HEK293T (cell line): ENCODE measurements at places on chromosomes 11 and 22.

GRCh38 chr22:31871480-31871879, 72.9 kb upstream of the YWHAH start:
- DNase-seq = no peak

GRCh38 chr11:2699185-2699530, 636 bp downstream of the KCNQ1OT1 start:
- DNase-seq = peak; percentile 22

GRCh38 chr22:20224256-20224626, 43.9 kb downstream of the RTN4R start:
- no peak for DNase-seq

DNA sequence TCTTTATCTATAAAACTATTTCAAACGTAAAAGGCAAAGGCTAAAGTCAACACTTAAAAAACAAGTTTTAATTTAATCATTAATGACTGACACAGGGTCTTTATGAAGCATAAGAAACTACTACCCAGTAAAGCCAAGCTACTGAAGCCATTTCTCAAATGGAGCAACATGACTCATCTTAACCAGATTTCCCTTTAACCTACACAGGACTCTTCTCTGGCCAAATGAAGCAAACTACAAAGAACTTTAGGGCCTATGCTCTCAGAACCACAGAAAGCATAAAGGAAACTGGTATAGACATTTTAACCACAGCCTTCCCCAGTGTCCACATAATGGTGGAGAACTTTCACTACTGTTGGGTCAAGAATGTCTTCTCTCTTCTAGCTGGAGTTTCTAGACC, 34.7 kb downstream of the ALG9 start:
- no peak for DNase-seq

DNA sequence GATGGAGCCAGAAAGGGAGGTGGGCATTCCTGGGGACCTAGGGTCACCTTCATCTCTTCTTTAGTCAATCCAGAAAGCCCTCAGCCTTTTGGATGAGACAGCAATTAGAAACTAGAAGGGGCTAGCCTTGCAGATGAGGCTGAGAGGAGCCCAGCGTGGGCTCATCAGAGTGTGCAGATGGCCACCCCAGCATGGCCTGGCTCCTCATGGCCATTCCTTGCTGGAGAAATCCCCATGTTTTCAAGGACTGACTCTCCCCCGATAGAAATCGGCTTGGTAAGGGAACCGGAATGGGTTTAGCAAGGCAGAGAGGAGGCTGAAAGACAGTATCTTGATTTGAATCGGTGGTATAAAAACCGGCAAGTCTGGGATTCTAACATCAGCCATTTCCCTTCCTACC, 274.6 kb downstream of the BUD13 start:
- no peak for DNase-seq

DNA sequence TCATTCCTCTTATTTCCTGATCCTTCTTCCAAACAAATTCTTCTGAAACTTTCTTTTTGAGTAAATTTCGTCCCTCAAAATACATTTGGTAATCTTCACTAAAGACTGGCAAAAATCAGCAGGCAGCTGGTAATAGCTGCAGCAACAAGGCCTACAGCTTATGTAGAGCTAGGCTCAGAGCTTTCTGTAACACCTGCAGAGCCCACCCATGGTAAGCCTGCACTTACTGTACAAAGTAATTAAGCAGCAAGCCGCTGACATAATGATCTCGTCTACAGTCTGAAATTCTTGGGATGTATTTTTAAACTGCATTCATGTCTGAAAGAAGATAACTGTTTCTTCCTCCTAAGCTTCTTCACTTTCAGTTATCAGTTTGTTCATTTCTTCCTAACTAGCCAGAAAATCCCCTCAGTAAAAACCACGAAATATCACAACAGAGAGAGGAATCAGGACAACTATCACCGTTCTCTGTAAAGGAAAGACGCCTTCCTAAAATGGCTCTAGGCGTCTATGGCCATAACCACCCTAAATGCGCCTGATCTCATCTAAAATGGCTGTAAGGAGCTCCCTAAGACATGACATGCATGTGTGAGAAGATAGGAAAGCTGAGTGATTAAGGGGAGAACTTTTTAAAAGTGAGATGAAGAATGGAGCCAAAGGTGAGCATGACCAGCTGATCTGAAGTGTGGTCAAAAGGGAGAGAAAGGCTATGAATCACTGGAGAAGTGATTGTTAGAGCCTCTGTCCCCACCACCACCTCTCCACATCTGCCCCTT, 56.2 kb downstream of the DENND5A start:
- DNase-seq = no peak

- DNase-seq = no peak
Measured at GRCh38 chr11:8068605-8069221, 12.3 kb upstream of the TUB start.

- no peak for DNase-seq
Measured at GRCh38 chr11:85423316-85423715, 203.8 kb downstream of the DLG2 start.

DNA sequence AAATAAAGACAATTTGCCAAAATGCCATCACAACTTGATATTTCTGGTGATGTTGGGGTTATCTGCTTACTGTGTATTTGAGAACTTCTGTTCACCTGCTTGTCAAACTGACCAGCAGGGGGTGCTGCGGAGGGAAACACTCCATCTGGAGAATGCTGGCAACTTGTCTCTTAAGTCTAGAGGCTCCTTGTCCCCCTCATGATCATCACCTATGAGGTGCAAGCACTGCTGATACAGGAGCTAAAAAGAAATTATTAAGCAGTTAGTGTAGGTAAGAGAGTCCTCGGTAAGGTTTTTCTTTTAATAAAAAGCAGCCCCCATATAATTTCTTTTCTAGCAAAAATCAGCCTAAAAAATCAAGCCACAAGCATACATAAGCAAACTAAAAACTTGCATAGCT, 32.7 kb upstream of the GLYATL1B start:
- peak; percentile 7 for DNase-seq

- no peak for DNase-seq
Measured at GRCh38 chr11:61586792-61587430, 6.0 kb upstream of the SYT7 start.

DNA sequence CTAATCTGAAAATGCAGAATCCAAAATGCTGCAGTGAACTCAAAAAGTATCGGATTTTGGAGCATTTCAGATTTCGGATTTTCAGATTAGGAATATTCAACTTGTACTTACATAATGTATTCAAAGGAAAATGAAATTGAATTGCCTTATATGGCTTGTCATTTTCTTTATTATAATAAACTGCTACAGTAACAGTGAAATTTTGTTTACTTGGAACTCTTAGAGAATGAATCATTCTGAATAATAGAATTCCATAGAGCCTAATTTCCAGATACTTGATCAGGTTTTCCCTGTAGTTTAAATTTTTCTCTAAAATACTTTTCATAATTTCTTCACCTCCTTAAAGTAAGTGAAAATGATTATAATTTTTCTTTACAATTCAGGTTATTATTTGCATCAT, 17.3 kb downstream of the TTC17 start:
- DNase-seq = no peak

GRCh38 chr11:102538932-102539331, 8.4 kb upstream of the MMP7 start:
- DNase-seq = no peak

DNA sequence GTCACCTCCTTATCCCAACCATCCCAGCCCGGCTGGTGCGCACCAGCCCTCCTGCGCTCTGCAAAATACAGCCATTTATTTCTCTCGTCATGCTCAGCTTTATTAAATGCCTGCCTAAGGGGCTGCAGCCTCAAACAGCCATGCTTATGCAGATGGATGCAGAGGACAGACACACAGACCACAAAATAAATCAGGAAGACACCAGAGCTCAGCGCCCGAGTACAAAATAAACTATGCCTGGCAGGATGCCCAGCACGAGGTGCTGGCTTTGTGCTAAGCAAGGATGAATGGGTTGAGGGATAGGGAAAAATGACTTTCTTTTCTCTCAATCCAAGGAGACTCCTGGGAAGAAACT, 70.5 kb downstream of the RPUSD4 start:
- no peak for DNase-seq

GRCh38 chr22:20003304-20003703, 13.3 kb downstream of the ARVCF start:
- no peak for DNase-seq

DNA sequence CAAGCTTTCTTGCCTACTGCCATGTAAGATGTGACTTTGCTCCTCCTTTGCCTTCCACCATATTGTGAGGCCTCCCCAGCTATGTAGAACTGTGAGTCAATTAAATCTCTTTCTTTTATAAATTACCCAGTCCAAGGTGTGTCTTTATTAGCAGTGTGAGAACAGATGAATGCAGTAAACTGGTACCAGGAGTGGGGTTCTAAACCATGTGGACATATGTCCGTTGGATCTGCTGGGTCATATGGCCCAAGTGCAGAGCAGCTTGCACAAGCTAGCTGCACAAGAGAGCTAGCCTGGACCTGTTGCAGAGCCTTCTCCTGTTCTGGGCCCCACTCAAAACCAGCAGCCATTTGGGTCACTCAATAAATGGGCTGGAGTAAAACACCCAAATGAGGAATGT, 177.1 kb downstream of the HIPK3 start:
- no peak for DNase-seq

DNA sequence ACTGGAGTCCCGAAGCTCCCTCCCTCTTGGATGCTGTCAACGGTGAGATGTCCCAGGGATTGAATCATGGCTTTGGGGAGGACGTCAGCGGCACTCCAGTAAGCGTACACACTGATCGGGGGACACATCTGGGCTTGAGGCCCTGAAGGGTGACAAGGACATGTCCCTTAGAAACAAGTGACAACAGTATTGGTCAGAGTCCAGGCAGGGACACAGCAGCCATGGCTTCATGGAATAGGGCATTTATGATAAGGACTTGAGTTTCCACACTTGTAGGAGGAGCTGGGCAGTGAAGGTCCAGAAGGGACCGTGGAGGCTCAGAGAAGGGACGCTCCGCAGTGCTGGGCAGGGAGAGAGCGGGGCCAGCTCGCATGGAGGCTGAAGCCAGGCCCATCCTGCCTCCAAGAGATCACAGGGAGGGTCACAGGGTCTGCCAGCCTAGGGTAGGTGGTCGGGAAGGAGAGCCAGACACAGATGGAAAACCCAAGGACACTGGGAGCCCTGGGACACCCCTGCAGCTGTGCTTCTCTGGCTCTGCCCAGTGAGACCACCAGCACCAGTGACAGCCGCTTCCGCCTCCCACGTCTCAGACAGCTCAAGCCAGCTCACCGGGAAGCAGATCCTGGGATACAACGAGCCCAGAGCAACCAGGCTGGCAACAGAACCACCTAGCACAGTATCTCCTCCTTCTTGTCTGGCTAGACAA, 22.9 kb upstream of the RFPL3 start:
- no peak for DNase-seq

GRCh38 chr22:40330615-40331014, 15.7 kb upstream of the ADSL start:
- DNase-seq = no peak

- no peak for DNase-seq
Measured at GRCh38 chr11:114285599-114285998, 10.6 kb upstream of the NNMT start.

- DNase-seq = no peak
Measured at GRCh38 chr11:91904792-91905785, 319.5 kb upstream of the FAT3 start.

- DNase-seq = no peak
Measured at GRCh38 chr11:62816557-62816956, 11.3 kb upstream of the NXF1 start.

DNA sequence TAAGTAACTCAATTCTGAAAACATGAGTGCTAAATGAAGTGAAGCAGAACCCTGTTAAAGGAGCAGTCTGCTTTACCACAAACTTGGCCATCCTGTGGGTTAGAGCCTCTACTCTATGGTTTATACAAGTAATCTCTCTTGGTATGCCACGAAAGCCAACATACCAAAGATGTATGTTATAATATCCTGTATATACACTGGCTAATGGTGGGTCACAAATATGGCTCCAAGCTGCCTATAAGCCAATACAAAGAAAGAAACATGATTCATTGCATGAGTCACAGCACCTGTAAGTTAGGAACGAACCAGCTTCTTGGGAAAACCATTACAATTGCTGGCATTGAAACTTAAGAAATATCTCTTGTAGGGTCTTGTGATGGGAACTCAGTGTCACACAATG, 16.1 kb downstream of the XRRA1 start:
- no peak for DNase-seq

DNA sequence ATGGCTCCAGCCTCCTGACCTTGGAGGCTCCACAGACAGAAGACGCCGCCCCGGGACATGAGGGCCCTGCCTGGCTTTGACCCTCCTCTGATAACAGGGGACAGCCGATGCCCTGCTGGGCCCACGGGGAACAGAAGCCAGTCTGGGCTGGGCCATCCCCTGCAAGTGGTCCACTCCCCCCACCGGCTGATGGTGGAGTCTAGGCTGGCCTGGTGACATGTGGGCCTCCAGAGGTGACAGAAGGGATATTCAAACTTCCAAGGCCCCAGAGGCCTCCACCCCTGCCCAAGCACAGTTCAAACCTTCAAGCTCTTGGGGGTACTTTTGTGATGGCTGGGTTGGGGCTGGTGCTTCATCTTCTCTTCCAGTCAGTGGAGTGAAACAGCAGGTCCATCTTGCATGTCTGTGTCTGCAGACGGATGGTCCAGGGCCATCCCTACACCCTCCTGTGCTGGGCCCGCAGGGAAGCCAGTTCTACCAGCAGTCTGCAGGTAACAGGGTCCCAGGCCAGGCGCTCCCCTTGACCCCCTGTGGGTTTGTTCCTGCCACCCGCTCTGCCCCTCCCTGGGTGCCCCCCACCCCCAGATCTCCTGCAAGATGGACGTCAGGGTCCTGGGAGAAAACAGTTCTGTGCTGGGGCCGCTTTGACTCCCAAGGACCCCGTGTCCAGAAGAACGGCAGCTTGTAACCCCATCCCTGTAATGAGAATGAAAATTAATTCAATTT, 929.9 kb downstream of the BRD1 start:
- no peak for DNase-seq

- DNase-seq = no peak
Measured at GRCh38 chr11:44694443-44694842, 32.3 kb upstream of the TSPAN18 start.

- DNase-seq = peak; percentile 38
Measured at GRCh38 chr11:11841116-11841722, 553 bp upstream of the USP47 start.

DNA sequence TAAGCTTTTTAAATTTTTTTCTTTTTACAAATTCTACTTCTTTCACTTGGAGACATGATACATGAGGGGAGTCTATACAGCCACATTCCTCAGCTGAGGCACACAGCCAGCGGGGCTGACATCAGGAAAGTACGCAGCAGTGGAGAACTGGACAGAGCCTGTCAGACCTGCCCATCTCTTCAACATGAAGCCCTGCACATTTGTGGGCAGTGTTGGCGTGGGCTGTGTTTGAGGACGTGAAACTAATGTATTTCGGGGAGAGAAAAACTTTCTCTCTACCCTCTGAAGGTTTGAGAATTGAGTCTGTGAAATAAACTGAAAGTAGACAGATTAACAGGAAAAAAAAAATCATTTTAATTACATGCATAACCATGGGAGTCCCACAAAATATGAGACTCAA, 84.8 kb upstream of the HTATIP2 start:
- no peak for DNase-seq

GRCh38 chr11:57395905-57396623, 5.6 kb upstream of the PRG2 start:
- DNase-seq = no peak

- DNase-seq = no peak
Measured at GRCh38 chr11:59142530-59143507, at the start of gene FAM111A. Gene FAM111A, plus strand, starts transcription at chr11:59142856. Its CDS starts 6,017 bp downstream, at chr11:59148873.
